CD4-positive, alpha-beta T cell treated with Interleukin-10 for 1 hour (primary cell): ENCODE measurements at places on chromosomes 7 and 10.

DNA sequence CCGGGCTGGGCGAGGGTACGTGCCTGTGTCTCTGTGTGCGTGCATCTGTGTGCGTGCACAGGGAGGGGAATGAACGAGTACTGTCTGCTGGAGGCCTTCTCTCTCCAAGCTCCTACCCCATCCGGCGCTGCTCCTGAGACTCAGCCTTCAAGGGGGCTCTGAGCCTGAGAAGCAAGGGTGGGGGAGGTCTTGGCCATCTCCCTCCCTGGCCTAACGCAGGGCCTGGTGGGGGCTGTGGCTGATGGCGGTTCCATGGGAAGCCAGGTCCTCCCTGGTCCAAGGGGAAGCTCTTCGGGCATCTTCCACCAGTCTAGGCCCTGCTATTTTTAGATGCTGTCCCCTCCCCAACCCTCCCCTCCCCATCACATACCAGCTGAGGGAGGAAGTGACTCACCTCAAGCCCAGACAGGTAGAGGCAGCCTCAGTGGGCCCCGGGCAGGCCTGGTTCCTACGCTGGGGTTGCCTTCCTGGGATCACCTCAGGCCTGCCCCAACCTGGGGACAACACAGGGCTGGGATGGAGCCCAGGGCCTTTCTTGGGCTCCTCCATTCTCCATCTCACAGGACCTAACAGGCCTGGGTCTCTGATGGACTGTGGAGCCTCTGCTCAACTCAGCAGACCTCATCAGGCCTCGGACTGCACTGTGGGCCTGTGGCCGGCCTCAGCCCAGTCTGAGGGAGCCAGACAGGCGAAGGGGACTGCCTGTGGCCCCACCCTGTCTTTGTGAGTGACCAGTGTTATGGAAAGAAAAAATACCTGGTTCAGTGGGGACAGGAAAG lies 32.2 kb downstream of the DNAJB12 start:
- peak; percentile 66 for DNase-seq

DNA sequence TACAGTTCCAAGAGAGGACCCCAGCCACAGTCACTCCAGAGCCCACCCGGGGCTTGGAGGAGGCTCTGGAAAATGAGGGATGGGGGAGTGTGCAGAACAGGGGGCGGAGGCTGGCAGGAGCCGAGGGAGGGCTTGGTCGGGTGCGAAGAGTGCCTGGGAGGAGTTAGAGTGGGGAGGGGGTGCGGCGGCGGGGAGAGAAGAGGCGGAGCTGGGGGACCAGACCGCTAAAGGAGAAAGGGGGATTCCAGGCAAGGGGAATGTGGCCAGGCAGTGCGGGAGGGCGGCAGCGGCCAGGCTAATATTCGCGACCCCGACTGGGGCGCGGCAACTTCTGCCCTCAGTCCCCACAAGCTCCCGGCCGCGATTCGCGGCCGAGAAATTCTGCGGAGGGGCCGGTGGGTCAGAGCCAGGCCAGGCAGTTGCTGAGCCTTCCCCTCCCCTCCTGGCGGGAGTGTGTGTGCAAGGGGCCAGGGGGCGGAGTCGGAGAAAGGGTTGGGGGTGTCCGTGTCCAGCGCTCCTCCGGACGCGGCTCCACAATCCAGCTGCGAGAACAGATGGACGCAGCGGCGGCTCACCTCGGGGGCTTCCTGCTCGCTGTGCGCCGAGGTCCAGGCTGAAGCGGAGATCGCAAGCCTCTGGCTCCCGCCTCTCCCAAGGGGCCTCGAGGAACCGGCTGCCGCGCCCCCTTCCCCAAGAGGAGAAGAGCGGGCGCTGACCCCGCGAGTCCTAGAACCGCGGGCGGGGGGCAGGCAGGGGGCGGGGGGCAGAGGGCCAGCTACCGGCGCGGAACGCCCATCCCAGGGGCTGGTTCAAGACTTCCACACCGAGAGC lies 612 bp upstream of the SLC18A3 start:
- DNase-seq: no peak

- DNase-seq: no peak
These were observed 273.7 kb downstream of the CCDC3 start for GRCh38 chr10:12727832-12728215.

DNA sequence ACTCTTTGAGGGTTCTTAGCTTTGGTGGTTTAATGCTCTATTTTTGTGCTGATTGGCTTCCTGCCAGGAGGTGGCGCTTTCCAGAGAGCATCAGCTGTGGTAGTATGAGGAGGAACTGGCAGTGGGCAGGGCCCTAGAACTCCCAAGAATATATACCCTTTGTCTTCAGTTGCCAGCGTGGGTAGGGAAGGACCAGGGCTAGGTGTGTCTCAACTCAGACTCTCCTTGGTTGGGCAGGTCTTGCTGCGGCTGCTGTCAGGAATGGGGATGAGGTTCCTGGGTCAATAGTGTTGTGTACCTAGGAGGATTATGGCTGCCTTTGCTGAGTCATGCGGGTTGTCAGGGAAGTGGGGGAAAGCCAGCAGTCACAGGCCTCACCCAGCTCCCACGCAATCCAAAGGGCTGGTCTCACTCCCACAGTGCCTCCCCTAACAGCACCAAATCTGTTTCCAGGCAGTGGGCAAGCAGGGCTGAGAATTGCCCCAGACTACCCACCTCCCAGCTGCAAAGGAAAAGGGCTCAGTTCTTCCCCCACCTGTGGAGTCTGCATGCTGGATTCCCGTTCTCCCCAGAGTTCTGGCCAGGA lies 191.5 kb downstream of the PHTF2 start:
- DNase-seq: peak; percentile 2
